Activated T-helper 1 cell treated with Interleukin-2 at 50 U/mL for 16 hours (primary cell): ENCODE measurements at places on chromosomes 7 and 10.

DNA sequence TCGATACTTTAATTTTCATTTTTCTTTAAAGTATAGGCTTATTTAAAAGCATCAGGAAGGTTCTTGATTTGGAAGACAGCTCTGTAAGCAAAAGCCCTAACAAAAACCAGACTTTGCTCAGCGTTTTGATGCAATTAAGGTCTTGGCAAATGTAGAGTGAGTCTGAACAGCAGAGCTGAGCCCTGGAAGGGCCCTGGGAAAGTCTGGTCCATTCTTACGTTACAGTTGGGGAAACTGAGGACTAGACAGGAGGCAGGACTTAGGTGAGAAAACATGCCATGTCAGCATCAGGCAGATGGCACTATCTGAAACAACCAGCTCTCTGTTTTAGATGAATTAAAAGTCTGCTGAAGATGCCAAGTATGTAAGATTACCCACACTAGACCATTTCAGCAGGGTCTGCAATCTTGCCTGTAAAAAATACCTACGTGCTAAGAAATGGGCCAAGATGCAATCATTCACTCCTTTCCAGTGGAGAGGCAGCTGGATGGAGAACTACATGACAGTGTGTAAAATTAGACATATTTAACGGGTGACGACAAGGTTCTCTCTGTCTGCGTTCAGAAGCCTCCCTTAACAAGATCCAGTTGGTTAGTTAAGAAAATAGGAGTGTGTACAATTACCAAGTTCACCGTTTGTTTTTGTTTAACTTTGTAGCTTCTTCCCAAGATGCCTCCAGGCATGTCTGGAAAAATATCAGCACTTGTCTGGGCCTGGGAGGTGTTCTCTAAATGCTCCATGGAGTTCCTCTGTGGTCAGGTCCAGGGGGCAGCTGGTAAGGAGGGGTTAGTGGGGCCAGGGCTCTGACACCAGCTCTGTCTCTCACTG is 502.3 kb upstream of the ZMIZ1 start:
- DNase-seq: no peak

- no peak for DNase-seq
Observed at GRCh38 chr7:91165006-91165845, 99.0 kb upstream of the FZD1 start.

GRCh38 chr7:92813390-92814024 is 22.9 kb downstream of the CDK6 start:
- DNase-seq: no peak

- DNase-seq: no peak
Observed at GRCh38 chr10:102596506-102596971, 47.7 kb upstream of the TRIM8 start.

DNA sequence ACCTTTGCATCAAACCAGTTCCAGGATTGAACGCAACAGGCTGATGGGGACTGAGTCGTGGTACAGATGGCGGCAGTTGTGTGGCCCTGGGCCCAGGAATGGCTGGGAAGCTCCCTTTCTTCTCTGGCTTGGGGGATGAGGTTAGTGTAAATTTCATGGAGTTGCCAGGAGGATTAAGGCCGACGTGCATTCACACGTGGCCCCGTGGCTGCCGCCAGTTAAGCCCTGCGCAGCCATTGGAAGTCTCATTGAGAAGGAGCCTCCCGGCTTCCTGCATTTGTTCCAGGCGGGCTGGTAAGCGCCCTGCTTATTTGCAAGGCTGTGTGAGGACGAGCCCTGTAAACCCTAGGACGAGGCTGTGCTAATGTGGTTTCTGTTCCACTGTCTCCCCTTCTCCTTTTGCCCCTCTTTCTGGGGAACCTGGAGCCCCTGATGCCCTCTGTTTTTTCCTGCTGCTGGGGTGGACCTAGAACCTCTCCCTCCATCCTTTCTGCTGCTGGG is 174.7 kb upstream of the TNRC18 start:
- DNase-seq: no peak

- DNase-seq: no peak
Observed at GRCh38 chr7:99576251-99576650, 17.8 kb downstream of the ZNF655 start.

DNA sequence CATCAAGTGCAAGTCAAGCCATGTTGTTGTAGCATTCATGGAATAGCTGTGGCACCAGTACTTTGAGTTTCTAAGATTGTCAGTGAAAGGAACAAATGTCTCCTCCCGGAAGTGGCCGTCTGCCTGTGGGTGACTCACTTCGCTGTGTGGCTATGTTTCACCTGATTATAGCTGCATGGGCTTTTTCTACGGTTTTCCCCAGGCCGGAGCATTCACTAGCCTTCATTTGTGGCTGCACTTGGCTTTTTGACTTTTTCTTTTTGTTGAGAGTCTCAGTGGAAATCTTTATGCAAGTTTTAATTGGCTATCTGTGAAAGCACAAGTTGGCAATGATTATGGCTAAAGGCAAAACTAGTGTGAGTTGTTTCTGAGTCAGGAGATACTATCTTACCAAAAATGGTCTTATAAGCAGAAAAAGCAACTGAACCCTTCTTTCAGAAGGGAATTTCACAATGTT is 35.0 kb downstream of the SRI start:
- DNase-seq: no peak

- no peak for DNase-seq
Observed at GRCh38 chr7:140533394-140533872, 54.1 kb upstream of the MKRN1 start.

DNA sequence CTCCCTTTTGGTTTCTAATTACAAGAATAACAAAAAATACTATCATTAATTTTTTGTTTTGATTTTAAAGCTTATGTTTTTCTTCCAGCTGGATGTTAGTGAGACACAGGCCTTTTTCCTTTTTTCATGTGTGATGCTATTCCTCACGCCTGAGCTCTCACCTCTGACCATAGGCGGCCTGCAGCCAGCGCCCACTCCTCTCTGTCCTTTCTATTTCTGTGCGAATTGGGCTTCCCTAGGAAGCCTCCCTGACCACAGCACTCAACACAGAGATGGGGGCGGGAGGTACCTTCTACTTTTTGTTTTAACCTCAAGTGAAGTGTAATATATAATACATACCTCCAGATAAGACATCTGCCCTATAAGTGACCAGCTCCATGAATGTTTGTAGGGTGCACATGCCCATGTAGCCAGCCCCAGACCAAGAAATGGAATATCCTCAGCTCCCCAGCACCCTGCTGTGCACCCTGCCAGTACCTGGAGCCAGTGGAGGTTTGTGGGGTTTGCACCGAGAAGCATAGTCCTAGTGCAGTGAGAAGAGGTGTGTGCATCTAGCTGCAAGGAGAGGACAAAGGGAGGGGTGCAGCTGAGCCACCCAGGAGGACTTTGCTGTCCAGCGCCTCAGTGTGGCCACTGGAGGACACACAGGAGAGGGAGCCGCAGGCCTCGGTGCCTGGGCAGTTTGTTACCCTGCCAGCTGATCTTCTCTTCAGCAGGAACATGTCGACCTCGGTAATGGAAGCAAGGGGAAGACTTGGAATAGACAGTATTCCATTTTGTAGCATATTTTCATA is 38.5 kb downstream of the BNIP3 start:
- DNase-seq: no peak

GRCh38 chr10:1546431-1547110 is 190.8 kb downstream of the ADARB2 start:
- no peak for DNase-seq

DNA sequence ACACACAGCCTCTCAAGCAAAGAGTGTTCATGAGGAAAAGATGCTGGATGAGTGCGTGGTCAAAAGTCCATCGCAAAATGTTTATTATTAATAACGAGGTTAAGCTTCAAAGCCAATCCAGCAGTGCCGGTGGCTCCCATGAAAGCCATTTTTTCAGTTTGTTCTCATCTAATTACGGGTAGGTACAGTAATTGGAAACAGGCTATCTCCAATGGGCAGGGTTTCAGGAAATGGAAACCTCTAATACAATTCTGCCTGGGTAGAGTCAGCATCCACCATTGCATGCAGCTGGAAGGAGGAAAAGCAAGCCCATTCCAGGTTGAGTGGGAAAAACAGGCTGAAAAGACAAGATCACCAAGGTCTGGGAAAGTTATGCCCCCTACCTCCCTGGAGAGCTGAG is 57.4 kb downstream of the GPAM start:
- DNase-seq: no peak

- DNase-seq: no peak
Observed at GRCh38 chr7:128869944-128870285, 7.3 kb downstream of the ATP6V1F start.
